ENCODE measurements at places on chromosomes 5 and 9. TPM values are rescaled to one million over a fixed set of nuclear protein-coding genes. Genes with fewer than 3 reads are reported as not detected.

BARHL1 gene
- not detected for total RNA-seq

FAM153A gene
- total RNA-seq: not detected

INSL6 gene
- not detected for total RNA-seq

MYOZ3 gene
- total RNA-seq: not detected

SHISAL2B gene
- 5.1 TPM for total RNA-seq

- DNase-seq: no peak
Measured at GRCh38 chr5:73825736-73826135, 199.7 kb downstream of the ARHGEF28 start.

DNA sequence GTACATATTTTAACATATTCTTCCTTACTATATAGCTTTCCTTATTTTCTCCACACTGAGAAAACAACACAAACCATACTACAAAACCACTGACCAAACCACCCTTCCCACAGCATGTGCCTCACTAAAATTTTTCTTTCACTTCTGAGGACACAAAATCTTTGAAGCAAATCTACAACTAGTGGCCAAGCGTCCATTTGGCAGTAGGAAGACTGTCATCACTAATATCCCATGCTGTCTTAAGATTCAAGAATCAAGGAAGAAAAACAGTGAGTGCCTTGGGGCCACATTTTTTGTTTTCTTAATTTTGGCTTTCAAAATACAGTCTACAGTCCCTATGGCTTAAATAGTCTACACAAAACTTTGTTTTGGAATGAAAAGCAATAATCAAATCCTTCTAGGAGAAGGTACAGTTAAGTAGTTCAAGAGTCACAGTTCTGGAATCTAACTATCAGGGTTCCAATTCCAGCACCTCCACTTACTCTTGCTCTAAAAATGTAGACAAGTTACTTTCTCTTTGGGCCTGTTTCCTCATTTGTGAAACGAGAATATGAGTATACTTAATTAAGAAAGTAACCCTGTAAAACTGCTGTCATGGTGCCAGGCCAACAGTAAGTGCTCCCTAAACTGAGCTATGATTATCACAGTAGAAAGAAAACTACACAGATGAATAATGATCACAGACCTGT, 227.9 kb downstream of the BNC2 start:
- no peak for DNase-seq

DNA sequence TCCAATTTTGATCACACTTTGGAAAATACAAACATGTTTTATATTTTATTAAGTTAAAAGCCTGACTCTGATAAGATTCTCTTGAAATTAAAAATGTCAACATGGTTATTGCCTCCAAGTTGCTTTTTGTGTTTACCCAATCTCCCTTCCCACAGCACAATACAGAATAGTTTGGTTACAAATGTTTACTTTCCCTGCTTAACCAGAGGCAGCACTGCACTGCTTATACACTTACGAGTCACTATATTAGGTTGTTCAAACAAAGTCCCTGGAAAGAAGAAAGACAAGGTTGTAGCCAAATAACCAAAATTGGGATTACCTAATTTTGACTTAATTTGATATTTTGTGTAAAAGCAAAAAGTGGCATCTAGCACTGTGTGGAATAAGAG, 25.9 kb downstream of the SRFBP1 start:
- no peak for DNase-seq

- peak; percentile 24 for DNase-seq
Measured at GRCh38 chr9:100505564-100506159, 32.7 kb downstream of the TMEFF1 start.

- no peak for DNase-seq
Measured at GRCh38 chr5:113090336-113091106, 113.9 kb downstream of the DCP2 start.

DNA sequence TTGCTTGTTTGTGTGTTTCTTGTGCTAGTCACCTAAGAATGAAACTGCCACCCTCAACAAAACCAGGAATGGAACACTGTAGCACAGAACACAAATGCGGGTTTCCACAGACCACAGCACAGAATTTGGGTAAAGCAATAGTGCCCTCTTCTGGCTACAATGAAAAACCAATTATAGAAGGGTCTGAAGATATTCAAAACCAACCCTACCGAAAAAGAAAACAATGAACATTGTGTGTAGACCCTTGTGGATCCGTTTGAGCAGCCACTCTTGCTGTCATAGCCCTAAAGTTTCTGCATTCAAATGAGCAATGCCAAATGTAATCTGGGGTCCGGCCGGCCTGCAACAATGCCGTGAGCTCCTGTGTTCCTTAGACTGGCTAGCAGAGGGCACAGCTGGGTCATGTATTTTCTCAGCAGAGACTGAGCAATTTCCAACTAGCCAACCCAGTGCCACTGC, 8.3 kb upstream of the ENC1 start:
- DNase-seq: peak; percentile 79

- DNase-seq: no peak
Measured at GRCh38 chr9:114409103-114409780, 21.5 kb upstream of the AKNA start.

GRCh38 chr9:128431207-128431606, 10.6 kb downstream of the CERCAM start:
- DNase-seq: no peak

DNA sequence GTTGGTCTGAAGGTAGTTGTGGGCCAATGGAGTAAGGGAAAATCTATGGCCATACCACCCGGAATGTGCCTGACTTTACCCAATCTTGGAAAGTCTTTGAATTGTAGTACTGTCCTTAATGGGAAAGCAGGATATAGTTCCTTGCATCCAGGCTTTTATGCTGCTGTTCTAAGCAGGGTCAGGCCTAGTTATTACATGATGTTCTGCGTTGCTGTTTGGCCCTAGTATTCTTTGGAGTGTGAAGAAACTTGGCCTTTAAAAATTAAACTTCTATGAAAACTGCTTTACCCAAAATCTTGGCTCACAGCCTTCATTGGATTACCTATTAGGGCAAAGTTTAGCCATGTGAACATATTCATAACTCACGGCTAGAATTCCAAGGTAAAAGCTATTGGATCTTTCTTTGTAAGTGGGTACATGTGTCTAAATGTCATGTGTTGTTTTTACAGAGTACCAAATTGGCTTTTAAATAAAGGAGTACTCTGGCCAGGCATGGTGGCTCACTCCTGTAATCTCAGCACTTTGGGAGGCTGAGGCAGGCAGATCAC, 211.1 kb downstream of the DTWD2 start:
- DNase-seq: no peak

DNA sequence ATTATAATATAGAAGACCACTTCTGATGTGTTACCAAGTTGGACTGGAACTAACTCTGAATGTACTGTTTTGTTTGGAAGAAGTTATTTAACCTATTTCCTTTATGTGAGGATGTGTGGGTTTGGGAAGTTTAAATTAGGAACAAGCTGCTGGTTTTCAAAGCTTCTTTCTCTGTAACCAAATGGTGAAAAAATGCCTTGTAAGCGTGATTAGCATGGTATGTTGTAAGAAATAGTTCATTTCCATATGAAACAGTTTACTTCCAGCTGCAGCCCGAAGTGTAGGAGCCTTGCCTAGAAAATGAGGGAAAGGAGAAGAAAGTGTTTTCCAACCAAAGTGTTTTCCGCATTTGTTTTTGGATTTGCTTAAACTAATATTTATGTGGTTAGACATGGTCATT, 36.0 kb downstream of the TTC1 start:
- DNase-seq: no peak

DNA sequence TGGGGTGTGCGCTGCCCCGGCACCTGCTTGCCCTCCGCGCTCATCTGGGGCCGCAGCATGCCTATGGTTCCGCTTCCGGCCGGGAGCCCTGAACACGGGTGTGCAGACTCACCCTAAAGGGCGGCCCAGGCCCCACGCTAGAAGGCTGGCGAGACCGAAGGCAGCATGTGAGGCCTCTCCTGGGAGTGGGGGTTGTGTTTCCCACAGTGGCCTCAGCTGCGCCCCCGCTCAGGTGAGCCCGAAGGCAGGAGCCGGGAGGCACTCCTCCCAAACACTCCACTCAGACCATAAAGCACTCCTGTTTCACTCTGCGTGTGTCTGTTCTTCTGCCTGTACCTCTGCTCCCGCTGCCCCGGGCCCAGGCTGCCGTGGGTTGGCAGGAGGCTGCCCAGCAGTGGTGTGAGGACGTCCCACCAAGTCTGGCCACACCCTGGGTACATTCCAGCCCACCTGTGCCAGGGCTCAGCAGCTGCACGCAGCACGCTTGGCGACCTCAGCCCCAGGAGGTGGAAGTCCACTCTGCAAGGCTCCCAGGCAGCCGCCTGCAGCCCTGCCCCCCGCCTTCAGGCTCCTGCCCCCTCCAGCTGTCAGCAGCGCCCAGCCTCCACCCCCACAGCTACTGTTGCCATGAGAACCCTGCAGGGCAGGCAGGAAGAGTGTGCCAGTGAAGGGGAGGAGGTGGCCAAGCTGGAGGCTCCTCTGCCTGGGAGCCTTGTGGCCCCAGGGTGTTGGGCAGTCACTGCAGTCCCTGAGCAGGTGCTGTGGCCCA, 1.2 kb upstream of the AJM1 start:
- DNase-seq: peak; percentile 76

- no peak for DNase-seq
Measured at GRCh38 chr9:134396825-134397224, 70.6 kb downstream of the RXRA start.

DNA sequence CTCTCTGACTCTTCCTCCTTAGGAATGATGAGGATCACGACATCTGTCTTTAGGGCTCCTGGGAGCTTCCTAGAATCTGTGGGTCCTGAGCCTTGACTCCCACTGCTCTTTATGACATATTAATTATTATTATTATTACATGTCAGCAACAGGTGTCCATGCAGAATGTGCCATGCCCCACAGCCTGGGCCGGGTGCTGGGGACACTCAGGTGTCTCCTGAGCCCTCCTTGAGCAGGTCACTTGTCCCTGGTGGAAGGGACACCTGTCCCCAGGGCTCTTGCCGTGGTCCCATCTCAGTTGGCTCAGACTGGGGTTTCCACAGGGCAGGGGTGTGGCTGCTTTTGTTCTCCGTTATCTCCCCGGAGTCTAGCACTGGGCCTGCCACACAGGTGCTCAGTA, 34.2 kb downstream of the PTGES start:
- DNase-seq: no peak

DNA sequence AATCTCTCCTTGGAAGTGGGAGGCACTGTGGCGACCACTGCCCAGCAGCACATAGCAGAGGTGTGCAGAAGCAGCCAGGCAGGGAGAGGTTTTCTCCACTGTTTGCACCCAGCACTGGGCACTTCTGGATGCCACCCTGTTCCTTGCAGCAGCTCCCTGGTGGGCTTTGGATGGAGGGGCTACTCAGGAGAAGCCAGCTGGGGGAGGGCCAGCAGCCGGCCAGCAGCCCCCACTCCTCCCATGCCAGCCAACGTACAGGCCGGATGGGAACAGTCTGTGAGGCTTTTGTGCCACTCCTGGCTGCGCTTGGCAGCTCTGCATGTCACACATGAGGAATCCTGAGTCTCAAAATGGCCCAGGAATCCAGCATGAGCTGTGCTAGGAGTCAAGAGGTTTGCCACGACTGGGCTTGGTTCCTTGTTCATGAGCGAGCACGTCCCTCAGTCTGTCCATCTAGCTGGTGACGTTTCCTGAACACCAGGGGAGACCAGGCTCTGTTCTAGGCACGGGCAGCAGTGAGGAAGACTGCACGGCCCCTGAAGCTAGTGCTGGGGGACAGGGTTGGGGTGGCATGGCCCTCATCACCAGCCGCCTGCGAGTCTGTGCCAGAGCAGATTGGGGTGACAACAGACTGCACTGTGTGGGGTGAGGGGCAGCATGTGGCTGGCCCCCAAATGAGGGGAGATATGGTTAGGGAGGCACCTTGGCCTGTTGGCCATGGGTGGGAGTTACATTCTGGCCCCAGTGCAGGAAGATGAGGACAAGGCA, 10.1 kb downstream of the PHF2 start:
- peak; percentile 35 for DNase-seq

DNA sequence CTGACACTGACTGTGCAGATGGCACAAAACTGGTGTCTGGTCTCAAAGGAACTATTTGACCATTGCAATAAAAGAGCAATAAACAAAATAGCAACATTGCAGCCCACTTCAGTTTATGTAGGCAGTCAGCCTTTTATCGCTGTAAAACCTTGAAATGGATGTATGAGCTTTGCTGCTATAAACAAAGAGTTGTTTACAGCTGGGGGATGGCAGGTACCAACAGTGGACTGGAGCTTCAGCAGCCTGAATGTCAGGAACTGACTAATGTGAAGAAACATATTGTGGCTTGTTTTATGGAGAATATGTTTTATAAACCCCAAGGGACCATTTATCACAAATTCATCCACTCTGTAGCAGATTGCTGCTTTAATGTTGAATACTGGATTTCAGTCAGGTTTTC, 78.0 kb downstream of the PTPRD start:
- DNase-seq: no peak

GRCh38 chr5:21918451-21918850, 934.7 kb downstream of the CDH12 start:
- DNase-seq: no peak

- no peak for DNase-seq
Measured at GRCh38 chr9:133254471-133254870, 20.5 kb downstream of the ABO start.

DNA sequence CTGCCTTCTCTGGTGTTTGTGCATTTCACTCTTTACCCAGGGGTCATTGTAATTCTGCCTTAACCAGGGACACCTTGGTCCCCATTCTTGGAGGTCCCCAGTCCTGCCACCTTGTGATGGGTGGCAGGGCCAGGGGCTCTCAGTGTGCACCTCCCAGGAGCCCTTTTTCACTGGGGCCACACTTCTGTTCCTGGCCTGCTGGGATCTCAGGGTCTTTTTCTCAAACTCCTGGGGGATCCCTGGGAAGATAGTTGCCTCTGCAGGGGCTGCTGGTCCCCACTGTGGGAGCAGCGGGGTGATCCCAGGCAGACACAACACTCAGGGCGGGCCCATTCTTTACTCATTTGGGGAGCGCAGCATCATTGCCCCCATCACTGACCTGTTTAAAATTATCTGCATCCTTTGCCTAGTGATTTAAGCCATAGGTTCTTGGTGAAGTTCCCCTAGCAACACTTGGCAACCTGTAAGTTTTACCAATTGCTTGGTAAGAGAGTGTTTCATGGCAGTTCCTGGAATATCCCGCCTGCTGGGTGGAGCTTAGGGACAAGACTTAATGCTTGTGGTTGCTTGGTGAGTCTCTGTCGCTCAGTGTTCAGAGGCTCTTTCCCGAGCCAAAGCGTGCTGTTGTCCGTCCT, 15.7 kb downstream of the PHF2 start:
- no peak for DNase-seq

- DNase-seq: no peak
Measured at GRCh38 chr9:118271936-118272335, 567.7 kb downstream of the TLR4 start.

- no peak for DNase-seq
Measured at GRCh38 chr9:75002422-75003023, 25.6 kb downstream of the CARNMT1 start.
